Testis (tissue), 5 donors: ENCODE measurements at places on chromosomes 13 and 19. TPM values are rescaled to one million over a fixed set of nuclear protein-coding genes. Genes with fewer than 3 reads are reported as not detected.

The TJP3 gene
- total RNA-seq, result 81.1 TPM

The GNG7 gene
- total RNA-seq, result 38.7 TPM

The OXGR1 gene
- total RNA-seq, result 0.43 TPM

The OR10H1 gene
- 0.25 TPM for total RNA-seq

The PTGIR gene
- 0.63 TPM for total RNA-seq

The SYCN gene
- total RNA-seq, result 192 TPM

The PLPPR2 gene
- total RNA-seq, result 28.9 TPM

The PRODH2 gene
- 0.99 TPM for total RNA-seq

The NLRP4 gene
- 15.4 TPM for total RNA-seq

The RUBCNL gene
- 18.3 TPM for total RNA-seq
